ENCODE measurements at places on chromosomes 16 and 17.
A peak's percentile ranks its signal among the peaks of the same experiment; 100 is the strongest.

DNA sequence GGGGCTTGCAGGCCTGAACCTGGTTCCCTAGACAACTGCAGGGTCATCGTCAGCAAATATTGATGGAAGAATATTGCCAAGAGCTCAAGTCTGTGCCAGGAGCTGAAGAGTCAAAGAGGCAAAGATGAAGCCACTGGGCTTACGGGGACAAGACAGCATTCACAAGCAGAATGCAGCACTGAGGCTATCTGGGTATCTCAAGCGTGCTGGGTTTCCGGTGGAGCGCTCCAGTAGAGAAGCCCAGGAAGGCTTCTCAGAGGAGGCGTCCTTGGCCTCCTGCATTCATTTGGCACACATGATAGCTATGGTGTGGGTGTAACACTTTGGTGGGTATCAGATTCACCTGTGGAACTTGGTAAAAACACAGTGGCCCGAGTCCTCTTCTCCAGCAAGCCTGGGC, 2.9 kb downstream of the FADS6 start:
- DNase-seq = no peak

- DNase-seq = no peak
Measured at GRCh38 chr17:1487939-1488825, 4.3 kb downstream of the MYO1C start.

GRCh38 chr16:19104607-19105006, 9.2 kb upstream of the ITPRIPL2 start:
- no peak for DNase-seq

DNA sequence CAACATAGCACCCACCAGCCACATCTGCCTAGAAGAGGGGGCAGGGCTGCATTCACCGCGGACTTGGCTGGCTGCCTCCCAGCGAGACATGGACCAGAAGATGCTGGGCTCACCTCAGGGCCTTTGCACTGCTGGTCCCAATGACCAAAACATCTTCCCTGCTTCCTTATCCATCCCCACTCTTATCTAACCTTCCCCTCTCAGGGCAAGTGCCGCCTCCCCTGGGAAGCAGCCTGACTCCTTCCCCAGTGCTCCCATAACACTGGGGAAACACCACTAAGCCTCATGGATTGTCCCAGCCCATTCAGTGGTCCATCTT, 5.7 kb downstream of the TMC6 start:
- no peak for DNase-seq

DNA sequence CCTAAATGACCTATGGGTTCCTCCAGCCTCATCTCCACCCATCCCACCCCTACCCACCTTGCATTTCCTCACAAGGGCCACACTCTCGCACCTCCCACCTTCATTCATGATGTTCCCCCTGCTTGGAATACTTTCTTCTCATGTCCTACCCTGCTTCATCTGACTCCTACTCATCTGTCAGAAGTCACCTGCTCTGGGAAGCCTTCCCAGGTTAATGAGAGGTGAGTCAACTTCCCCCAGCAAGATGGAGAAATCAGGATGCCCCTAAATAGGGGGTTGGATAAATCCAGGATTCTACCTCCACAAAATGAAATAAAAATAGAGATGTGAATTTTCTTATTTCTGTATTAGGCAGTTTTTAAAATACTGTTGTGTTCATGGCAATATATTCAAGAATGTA, 51.0 kb upstream of the WSB1 start:
- DNase-seq = no peak

GRCh38 chr17:62800585-62800984, 7.5 kb downstream of the MARCHF10 start:
- peak; percentile 60 for DNase-seq
